Chondrocyte (in vitro differentiated cells): ENCODE measurements at places on chromosomes 7 and 10.

DNA sequence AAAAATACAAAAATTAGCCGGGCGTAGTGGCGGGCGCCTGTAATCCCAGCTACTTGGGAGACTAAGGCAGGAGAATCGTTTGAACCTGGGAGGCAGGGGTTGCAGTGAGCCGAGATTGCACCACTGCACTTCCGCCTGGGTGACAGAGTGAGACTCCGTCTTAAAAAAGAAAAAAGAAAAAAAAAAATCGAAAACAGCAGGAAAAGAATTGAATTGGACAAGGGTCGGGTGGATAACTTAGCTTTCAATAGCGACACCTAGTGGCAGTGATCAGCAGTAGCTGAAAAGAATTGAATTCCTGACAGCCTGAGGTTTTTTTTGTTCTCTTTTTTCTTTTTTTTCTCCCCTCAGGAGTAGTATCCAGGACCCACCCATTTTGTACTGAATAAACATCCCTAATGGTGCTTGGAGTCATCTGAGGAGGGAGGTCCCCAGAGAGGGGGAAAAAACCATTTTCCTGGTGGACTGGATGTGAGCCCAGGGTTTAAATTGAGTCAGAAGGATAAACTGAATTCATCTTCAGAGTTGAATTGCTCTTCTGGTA lies 55.1 kb downstream of the CYCS start:
- DNase-seq = no peak

- no peak for DNase-seq
Measured at GRCh38 chr10:17523917-17524316, 69.5 kb upstream of the ST8SIA6 start.

DNA sequence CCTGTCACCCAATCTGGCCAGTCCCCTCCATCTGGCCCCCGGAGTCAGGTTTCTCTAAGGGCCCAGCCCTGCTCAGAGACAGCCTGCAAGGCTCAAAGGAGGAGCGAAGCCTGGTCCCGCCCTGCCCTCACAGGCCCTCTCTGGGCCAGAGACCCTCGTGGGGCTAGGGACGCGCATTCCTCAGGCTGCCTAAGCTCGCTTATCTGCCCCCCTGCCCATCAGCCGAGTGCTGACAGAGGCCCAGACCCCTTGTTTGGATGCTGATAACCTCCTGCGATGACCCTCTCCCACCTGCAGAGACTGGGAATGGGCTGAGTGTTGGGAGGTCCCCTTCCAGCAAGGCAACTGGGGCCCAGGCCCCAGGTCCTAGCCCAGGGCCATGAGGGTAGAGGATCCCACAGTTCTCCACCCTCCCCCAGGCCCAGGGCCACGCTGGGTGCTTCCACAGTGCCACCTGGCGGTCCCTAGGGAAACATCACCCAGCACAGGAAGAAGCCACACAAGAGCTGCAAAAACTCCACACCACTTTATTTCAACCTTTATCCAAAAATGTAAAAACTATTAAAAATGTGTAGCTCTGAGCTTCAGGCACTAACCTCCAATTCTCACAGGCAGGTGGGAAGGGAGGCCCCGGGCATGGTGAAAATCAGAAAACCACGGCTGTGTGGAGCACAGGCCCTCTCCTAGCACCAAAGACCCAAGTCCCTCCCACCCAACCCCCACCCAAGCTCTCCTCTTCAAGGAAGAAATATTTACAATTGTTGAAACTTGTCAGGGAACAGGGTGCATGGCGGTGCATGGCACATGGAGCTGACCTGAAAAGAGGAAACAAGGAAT lies 2.2 kb downstream of the NPM3 start:
- DNase-seq = no peak

- DNase-seq = no peak
Measured at GRCh38 chr7:47040795-47041347, 541.0 kb downstream of the TNS3 start.

- DNase-seq = no peak
Measured at GRCh38 chr7:39304668-39305405, 261.4 kb upstream of the YAE1 start.

GRCh38 chr10:9302140-9302746 lies 1247.8 kb downstream of the GATA3 start:
- DNase-seq = no peak
